ENCODE measurements at places on chromosomes 12 and 14.

GRCh38 chr12:27907766-27908165 is 64.8 kb downstream of the PTHLH start:
- no peak overlapping the region for H3K4me3 ChIP-seq
- no peaks in the 10 kb centered on the region for H3K4me1 ChIP-seq
- no peaks in the 10 kb centered on the region for H3K36me3 ChIP-seq
- H3K27me3 ChIP-seq: peaks cover 8% of the 10 kb centered on the region

DNA sequence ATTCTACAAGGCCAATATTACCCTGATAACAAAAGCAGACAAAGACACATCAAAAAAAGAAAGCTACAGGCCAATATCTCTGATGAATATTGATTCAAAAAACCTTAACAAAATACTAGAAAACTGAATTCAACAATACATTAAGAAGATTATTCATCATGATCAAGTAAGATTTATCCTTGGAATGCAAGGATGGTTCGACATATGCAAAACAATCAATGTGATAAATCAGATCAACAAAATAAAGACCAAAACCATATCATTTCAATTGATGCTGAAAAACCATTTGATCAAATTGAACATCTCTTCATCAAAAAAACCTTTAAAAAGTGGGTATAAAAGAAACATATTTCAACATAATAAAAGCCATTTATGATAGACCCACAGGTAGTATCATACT is 117.3 kb downstream of the CPNE8 start:
- H3K27ac ChIP-seq: no peak overlapping the region
- H3K4me3 ChIP-seq: no peak overlapping the region
- no peak for DNase-seq
- no peaks in the 10 kb centered on the region for H3K4me1 ChIP-seq

- H3K27me3 ChIP-seq: no peaks in the 10 kb centered on the region
- DNase-seq: no peak
- peak overlapping the region; percentile 17 for H3K4me3 ChIP-seq
Measured at GRCh38 chr12:45768194-45768593, 38.7 kb downstream of the ARID2 start.

DNA sequence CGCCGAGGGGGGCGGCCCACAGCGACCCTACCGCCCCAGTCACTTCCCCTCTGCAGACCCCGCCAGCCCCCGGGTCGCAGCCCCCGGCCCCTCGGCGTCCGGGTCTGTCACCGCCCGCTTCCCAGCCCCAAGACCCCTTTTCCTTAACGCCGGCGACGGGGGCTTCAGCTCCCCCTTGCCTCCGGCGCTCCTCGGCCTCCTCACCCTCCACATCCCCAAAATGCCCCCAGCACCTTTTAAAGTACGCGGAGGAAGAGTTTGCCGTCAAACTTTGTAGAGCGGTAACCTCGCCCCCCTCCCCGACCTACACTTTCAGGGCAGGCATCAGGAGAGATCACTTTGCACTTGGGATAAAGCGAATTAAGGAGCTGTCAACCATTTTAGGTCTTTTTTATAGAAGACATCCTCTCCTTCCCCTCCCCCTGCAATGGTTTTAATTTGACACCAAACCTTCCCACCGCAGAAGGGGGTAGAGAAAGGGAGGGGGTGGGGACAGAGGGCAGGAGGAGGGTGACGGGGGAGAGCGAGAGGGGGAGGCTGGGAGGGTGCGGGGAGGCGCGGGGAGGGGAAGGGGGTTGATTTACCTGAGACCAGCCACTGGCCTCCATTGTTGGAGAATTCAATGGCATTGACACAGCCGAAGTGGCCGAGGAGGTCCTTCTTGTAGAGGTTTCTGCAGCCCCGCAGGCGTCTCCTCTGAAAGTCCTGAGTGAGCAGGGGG is 578 bp downstream of the DCAF5 start:
- peaks cover 47% of the 10 kb centered on the region for H3K4me1 ChIP-seq
- peak overlapping the region; percentile 93 for H3K4me3 ChIP-seq
- peaks cover 11% of the 10 kb centered on the region for H3K36me3 ChIP-seq
- peak overlapping the region; percentile 96 for H3K27ac ChIP-seq
- DNase-seq: peak; percentile 38
- no peaks in the 10 kb centered on the region for H3K27me3 ChIP-seq

GRCh38 chr12:92927055-92927435 is 2.0 kb downstream of the EEA1 start:
- H3K27ac ChIP-seq: peak overlapping the region; percentile 89
- no peak for DNase-seq
- H3K4me3 ChIP-seq: peak overlapping the region; percentile 91
- H3K36me3 ChIP-seq: peaks cover 13% of the 10 kb centered on the region
- H3K4me1 ChIP-seq: peaks cover 21% of the 10 kb centered on the region

GRCh38 chr12:105922670-105923102 is 216.1 kb downstream of the NUAK1 start:
- no peak overlapping the region for H3K27ac ChIP-seq
- H3K27me3 ChIP-seq: peaks cover 7% of the 10 kb centered on the region
- H3K4me3 ChIP-seq: no peak overlapping the region
- DNase-seq: no peak
- H3K36me3 ChIP-seq: no peaks in the 10 kb centered on the region

DNA sequence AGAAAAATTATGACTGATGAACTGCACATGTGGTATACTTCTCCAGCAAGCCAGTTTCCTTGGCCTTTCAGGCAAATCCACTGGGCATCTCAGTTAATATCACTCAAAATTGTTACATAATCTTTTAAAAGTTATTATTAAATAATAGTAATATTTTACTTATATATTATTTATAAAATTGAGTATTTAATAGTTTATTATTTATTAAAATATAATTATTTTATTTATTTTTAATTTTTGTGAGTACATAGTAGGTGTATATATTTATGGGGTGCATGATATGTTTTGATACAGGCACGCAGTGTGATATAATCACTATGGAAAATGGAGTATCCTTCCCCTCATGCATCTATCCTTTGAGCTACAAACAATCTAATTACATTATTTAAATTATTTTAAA is 384.1 kb upstream of the LRFN5 start:
- no peaks in the 10 kb centered on the region for H3K36me3 ChIP-seq
- peaks cover 3% of the 10 kb centered on the region for H3K27me3 ChIP-seq
- no peak overlapping the region for H3K27ac ChIP-seq
- H3K4me1 ChIP-seq: no peaks in the 10 kb centered on the region
- no peak for DNase-seq
